Esophagus squamous epithelium (tissue), 5 donors: ENCODE measurements at places on chromosomes 13 and 19.

DNA sequence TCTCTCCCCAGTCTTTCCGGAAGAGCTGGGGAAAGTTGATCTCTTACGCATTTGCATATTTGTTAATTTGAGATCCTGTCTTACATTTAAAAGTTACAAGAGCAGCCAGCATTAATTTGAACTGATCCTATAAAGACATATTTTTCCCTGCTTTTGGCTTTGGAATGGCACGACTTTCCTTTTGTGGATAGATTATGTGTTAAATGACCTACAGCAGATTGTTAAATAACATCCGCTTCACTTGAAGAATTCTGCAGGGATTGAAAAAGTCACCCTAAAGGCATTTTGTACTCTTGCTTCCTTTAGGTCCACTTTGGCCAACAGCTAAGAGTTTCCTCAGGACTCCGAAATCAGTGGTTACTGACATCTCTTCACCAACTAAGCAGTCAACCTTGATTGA is 334.0 kb downstream of the TBC1D4 start:
- DNase-seq = no peak

DNA sequence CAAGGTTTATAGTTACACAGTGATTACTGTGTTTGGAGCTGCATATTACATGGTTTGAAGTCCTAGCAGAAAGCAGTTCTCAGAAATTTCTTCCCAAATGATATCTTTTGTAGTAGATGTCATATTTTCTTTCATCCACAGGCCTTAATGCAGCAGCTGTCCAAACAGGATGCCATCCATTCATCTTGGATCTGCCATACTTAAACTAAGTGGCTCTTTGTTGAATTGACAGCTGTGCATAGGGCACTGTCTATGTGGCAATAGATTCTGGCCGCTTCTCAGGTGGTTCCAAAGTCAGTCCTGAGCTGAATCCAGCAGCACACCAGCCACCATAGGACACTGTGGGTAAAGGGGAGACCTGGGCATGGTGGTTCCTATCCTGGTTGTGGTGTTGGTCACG is 41.6 kb upstream of the SPRY2 start:
- no peak for DNase-seq

- no peak for DNase-seq
Measured at GRCh38 chr13:20446405-20446804, 79.3 kb downstream of the CRYL1 start.

- no peak for DNase-seq
Measured at GRCh38 chr13:74316547-74316946, 182.3 kb upstream of the KLF12 start.

- no peak for DNase-seq
Measured at GRCh38 chr13:28817204-28817603, 2.9 kb upstream of the MTUS2 start.

DNA sequence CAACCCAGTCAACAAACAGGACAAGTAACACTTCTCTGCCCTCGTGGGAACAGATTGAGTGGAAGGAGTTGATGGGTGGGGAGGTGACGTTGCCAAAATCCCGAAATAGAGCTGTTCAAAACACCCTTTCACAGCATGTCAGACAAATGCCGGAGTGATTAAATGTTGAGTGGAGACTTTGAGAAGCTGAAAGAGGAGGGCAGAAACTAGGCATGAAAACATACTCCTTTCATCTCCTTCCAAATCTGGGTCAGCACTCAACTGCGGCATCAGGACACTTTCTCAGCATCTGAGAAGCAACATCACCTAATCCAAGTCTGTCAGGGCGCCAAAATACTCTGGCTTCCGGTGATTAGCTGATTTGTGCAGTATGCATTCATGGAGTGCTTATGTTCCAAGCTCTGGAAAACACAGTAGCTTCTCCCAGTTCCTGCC is 51.5 kb upstream of the MRI1 start:
- DNase-seq = no peak

DNA sequence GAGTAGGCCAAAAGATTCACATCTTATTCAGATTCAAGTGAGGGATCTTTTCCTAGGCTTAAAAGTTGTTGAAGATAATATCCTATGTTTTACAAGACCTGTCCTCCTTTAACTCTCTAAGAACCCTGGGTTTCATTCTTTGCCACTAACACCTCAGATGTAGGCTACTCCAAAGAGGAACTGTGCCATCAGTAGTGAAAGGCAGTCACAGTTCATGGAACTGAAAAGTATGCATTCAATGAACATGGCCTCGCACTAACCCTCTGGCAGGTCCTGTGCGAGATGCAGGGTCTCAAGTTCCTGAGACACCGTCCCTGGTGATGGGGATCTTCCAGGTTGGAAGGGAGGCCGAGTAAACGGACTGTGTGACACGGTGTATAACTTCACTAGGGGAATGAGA is 4.3 kb downstream of the LGALS14 start:
- no peak for DNase-seq

DNA sequence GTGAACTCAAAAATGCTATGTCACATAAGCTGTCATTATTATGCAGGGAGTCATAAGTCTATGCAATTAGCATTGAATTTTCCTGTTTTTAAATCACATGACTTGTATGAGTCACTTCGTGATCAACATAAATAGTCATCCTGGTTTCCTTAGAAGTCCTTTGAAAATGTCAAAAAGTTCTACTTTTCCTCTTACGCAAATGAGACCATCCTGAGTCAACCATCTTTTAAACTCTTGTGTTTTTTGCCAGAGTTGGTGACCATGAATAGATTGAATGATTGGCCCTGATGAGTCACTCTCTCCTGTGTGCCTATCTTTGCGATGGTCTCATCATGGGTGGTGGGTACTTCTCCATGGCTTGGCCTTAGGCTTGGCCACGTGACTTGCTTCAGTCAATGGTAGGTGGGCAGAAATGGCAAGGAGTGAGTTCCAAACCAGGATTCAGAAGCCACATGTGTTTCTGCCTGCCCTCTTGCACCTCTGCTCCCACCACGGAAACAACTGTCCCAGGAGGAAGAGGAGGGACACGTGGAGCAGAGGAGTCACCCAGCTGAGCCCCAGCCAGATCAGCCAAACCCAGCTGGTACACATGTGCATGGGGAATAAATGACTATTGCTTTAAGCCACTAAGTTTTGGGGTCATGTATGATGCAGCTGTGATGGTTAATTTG is 123.5 kb upstream of the CACNA1A start:
- DNase-seq = no peak
